Choroid plexus epithelial cell (primary cell): ENCODE measurements at places on chromosomes 12 and 14.

DNA sequence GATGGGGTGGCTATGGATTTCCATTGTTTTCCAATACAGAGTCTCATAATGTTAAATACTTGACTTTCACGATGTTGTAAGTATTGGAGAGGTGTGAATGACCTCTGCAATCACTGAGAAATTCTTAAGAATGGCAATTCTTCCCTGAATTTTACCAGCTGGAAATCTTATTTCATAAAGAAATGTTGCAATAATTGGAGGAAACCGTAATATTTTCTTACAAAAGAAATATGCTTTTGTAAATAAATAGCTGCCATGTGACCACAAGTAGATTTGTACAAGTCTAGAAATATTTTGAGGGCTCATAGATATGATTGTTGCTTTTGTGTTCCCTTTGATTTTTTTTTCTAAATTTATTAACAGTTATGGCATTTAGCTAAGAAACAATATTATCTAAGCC lies 308.7 kb upstream of the ATP2B1 start:
- DNase-seq = no peak

DNA sequence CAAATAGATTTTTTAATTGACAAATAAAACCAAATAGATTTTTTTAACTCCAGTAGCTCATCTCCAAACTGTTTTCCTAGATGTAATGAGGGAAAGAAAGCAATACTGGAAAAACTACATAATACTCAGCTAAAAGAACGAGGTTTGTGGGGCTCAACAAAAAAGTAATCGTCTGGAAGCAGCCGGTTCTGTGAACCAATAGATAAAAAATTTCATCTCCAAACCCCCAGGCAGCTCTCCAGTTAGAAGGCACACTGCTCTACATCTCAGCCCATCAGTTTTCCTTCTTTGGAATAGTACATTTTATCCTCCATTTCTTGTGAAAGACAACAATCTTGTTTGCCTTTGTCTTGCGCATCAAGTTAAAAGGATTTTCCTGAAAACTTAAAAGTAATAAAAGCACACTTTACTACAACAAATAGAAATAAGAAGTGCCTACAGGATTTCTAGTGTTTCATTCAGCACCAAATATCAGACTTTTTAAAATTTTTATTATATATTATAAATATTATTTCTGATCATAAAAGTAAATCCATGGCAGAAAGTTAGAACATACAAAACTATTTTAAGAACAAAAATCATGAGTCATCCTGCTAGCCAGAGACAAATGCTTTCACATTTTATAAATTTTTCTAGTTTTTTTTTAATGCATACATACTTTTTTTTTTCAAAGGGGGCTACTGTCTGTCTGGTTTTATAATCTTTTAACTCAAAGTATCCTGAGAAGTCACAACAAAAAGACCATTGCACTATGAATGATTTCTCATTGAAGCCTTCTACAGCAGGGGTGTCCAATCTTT lies 67.7 kb downstream of the EPS8 start:
- DNase-seq = peak; percentile 64

DNA sequence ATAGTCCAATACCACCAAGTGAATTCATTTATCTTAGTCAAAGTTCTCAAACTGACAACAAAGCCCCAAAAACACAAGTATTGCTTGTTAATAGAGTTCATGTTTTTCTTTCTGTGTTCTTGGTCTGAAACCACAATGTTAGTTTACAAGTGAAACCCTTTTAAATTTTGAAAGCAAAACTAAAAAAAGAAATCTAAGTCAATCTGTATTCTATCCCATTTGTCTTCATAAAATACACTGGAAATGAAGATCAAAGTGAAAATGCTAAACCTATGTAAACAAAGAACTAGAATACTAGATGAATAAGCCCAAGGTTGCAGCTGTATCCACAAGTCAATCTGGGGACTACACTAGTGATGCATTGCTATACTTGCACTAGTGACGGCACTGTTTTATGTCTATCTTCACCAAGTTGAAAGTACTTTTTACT lies 10.4 kb downstream of the MAP4K5 start:
- DNase-seq = peak; percentile 62

GRCh38 chr12:49941556-49942511 lies 8.7 kb upstream of the AQP2 start:
- no peak for DNase-seq

GRCh38 chr14:33120341-33120740 lies 181.7 kb downstream of the NPAS3 start:
- DNase-seq = peak; percentile 33

DNA sequence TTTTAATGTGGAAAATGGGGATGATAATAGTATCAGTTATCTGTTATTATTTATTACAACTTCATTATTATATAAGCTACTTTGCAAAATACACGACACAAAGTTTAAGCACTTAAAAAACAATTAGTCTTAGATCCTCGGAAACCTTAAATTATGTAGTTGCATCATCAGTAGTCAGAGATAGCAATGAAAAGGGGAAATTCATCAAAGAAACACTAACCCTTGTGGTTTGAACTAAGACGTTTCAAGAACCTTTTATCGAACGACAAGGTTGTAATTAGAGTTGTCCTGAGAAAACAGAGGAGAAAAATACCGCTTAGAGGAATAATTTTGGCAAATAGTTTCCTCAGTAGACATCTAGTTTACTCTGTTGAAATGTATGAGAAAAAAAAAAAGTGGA lies 198.5 kb downstream of the PTPRO start:
- no peak for DNase-seq

GRCh38 chr12:9810671-9811070 lies 16.6 kb upstream of the KLRF1 start:
- DNase-seq = peak; percentile 14

GRCh38 chr12:93081810-93082165 lies 152.7 kb upstream of the EEA1 start:
- no peak for DNase-seq

DNA sequence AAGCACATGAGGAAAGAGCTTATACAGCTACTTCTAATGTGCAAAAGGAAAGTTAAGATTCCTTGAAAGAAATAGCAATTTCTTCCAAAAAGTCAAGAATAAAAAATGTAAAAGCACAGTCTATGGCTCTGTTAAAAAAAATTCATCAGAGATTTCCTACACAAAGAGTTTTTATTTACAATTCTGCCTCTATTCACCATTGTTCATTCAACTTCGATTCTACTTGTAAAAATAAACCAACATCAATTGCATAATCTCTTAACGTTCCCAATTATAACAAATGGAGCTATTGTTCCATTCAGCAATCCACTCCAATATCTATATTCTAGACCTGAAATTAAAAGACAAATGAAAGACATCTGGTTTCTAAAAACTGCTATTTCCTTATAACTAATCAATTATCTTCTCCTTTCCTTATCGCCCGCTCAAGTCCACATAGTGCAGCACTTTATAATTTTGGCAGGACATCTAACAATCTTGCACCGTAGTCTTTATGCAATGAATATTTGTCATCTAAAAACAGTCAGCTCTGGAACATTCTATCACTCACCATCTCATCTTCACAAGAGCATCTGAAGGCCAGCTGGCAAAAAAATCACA lies 6.2 kb downstream of the EIF2S3B start:
- no peak for DNase-seq

DNA sequence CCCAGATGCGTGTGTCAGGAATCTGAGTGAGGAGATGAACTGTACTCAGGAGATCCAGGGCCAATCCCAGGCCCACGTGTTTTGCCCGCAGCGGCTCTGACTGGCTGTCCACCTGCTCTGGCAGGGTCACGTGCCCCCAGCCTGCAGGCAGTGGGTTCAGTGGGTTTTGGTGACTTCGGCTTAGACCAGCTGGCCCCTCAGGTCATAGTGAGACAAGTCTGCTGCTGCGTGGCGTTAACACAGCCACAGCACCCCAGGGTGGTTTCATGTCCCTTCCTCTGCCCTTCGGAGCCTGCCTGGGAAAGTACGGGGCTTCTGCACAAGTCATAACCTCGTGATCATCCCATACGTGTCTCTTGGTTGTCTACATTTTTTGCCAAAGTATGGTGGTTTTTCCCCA lies 2.6 kb downstream of the FBRSL1 start:
- no peak for DNase-seq

- peak; percentile 77 for DNase-seq
These were observed 11.7 kb upstream of the PTHLH start for GRCh38 chr12:27984275-27984674.

GRCh38 chr14:71021347-71022011 lies 114.2 kb downstream of the PCNX1 start:
- DNase-seq = peak; percentile 68

DNA sequence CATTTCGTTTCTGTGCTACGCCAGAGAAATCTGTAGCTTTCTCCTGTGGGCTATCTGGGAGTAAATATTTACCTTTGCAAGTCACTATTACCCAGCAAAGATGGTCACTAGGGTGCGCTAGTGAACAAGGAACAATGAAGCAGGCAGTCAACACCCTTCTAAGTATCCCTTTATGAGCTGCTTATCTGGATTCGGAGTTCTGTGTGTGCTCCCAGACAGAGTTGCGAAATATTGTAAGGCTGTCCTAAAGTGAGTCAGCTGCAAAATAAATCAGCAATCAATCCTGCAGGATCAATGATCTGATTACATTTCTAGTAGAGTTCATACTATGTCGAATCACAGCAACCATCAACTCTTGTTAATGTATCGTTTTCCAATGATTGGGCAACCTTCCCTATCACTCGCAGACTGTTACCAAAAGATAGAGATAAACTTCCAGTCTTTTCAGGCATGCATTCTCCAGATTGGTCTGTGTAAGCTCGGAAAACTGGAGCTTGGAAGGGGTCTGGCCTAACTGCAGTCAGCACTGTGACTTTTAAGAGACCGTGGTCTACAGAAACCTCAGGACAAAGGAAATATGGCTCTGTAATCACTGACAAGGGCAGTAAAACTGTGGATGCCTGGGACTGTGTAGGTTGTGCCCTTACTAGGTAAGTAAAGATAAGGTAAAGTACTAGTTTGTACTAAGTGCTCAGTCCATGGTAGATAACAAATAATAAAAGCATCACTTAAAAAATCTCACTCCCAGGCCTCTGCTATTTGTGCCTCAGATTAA lies 133.5 kb downstream of the KCNK10 start:
- peak; percentile 90 for DNase-seq

DNA sequence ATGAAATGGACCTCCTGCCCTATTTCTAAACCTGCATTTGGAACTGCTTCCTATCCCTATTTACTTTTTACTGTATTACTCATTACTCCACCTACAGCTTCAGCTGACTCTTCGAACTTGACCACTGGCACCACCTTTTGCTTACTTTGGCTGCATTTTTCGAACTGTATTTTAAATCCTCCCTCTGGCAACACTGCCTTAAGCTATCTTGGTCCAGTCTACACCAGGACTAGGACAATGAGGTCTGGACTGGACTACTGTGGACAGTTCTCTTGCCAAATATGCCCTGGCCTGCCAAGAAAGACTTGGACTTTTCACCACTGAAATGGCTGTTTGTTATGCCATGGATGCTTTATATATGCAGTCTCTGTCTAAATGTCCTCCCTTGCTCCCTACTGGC lies 328.1 kb downstream of the BTG1 start:
- DNase-seq = peak; percentile 9

DNA sequence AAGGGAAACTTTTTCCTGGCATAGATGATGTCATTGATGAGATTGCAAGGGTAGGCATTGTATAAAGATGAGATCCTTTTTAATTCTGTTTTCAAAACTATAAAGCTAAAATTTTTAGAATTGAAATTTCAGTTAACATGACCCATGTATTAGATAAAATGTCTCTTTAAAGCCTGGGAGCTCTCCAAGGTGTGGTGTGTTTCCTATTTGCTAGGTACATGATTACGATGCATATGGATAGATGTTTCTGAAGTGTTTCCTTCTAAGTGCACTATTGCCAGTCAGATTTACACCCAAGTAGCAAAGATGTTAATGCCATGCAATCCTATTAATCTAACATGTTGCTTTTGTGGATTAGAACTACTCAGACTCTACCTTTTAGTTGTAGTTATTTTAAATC lies 834.7 kb downstream of the DIO2 start:
- DNase-seq = peak; percentile 15

DNA sequence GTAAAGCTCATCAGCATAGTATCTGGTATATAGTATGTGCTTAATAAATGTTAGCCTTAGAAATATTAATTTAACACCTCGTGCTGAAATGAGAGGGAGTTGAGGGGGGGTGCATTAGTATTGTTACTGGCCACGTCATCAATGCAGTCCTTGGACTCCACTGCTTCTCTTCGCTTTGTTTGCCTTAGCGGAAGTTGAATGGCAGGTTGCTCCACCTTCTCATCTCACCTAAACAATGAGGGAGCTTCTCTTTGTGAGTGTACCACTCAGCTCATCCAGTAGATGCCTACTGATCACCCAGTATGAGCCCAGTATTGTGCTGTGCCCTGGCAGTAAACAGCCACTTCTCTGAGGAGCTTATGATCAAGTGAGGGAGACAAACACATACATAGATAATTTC lies 4.5 kb downstream of the TMEM117 start:
- DNase-seq = no peak

DNA sequence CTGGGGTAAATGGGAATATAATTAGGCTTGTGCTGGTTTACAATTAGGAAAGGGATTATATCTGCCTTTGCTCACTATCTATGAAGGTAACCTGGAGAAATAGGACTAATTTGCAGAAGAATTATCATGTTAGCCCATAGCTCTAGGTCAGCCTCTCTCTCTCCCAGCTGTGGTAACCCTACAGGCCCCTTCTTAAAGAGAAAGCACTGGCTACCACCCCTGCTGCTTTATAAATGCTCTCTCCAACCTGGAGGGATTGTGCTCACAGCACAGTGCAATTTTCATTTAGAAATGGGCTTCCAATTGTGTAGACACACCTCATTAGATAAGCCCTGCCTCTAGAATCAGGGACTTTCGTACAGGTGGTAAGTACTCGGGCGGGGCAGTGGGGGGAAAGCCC lies 22.7 kb upstream of the MGST1 start:
- no peak for DNase-seq

DNA sequence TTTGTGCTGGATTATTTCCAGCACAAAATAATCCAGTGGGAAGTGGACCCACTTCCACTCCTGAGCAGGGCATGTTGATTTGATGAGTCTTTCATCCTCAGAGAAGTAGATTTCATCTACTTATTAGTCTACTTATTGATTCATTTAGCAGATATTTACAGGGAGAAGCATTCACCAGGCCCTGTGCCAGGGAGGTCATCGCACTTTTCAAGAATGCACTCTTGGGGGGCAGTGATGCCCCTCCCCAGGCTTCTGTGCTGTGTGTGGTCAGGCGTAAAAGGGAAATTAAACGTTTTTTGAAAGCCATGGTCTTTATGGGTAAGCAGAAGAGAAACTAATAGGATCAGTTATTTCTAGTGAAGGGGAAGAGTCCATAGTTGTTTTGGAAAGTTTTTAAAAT lies 610.7 kb upstream of the TMEM132C start:
- no peak for DNase-seq

DNA sequence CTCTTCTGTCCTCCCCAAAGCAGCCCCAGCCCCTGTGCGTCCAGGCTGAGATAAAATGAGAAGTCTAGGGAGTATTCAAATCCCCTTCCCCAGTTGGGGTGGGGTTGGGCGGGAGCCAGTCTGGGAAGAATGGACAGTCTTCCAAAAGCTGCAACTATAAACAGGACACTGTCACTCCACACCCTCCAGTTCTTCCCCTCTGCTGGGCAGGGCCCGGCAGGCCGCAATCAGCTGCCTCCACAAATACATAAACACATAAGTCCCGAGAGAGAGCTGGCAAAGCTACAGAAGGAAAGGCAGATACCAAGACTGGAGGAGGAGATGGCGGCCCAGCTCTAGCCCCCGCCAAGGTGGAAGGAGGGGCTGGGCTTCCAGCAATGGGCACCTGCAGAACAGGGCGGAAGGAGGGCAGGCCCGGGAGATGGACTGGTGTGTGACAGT lies 12.7 kb downstream of the LTBP2 start:
- DNase-seq = peak; percentile 67

- peak; percentile 61 for DNase-seq
These were observed 339.6 kb upstream of the TBX3 start for GRCh38 chr12:115023279-115024265.
